Erythroblast (primary cell): ENCODE measurements at places on chromosomes 4 and X.

GRCh38 chrX:120857240-120857639 lies 18.4 kb downstream of the CT47B1 start:
- no peak for DNase-seq

DNA sequence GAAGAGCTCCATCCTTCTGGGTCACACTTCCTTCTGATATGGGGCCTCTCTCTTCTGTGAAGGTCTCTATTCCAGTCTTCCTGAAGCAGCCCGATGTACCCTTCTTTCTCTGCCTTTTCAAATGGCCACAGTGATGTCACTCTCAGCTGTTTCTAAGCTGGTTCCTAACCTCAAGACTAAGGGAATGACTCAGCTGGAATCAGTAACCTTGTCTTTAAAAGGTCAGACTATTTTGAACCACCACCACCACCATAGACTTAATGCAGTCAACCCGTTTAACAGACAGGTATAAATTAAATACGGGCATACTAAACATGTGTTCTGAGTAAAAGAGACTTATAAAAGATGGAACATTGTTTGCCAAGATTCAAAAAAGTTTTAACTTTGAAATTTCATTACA lies 121.0 kb downstream of the PPA2 start:
- DNase-seq: peak; percentile 21

DNA sequence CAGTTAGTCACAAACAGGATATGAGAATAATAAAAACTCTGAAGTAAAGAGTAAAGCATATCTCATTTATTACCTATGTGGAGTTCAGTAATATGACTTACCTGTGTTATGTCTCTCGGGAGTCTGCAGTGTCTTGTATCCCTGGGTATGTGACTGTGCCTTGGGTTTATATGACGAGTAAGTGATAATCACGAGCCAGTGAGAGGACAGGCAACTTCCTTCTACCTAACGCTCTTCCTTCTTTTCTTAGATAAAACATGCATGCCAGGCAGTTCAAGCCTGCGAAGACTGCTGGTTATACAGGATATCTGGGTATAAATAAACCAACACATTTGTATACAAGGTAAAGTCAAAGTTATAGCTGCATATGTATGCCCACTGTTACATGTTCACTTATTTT lies at the start of gene HPGDS:
Gene HPGDS, minus strand, starts transcription at position 143 of the 400 bp plus-strand sequence. CDS start 8,207 bp downstream, outside the sequence.
- DNase-seq: peak; percentile 11

- DNase-seq: no peak
These were observed 230.9 kb upstream of the FAT1 start for GRCh38 chr4:186954509-186954908.

DNA sequence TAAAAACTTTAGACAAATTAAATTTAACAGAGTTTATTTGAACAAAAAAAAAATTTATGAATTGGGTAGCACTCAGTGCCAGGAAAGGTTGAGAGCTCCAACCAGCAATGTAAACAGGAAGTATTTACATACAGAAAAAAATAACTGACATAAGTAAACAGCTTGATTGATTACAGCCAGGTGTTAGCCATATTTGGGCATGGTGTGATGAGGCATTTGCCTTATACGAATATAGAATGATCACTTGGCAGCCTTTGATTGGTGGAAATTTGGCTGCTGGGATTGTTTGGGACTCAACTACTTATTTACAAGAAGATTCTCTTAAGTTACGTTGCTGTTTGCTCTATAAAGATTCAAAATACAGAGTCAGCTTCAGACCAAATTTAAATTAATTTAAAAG lies 172.0 kb downstream of the ADAM29 start:
- no peak for DNase-seq

- no peak for DNase-seq
These were observed 239.3 kb downstream of the C4orf33 start for GRCh38 chr4:129335276-129335675.

- no peak for DNase-seq
These were observed 37.8 kb downstream of the ADD1 start for GRCh38 chr4:2881431-2881830.

DNA sequence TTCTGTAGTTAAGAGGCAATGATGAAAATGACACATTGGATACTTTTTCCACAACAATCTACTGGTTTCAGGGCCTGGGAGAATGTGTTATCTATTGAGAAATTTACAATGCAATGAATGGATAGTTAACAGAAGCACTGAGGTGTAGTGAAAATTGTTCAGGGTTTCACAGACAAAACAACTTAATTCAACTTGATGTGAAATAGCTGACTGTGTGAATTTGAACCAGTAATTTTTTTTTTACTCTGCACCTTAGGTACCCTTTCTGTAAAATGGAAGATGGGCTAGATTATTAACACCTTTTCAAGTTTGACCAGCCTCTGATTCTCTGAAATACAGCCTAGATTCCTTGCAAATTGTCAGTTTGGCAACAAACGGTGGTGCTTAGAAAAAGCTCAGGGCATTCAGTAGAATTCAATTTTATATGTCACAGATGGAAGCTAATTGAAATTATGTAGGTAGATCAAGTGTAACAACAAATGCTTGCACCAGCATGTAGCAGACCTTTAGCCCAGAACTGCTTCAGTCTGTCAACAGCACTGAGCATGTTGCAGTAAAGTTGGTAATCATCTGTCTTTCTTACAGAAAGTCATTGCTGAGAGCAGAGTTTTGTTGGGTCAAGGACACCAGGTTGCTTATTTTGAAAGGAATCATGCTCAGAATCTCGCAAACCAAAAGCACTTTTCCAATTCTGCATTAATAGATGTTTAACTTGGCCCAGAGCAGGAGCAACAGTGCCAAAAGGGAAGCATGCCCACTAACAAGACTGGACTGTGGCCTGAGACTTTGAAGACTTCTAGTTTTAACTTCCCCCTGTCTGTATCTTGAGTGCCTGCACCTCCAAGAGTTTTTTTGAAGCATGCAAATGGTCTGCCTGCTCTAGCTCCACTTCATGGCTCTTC lies 526.6 kb downstream of the PACRGL start:
- DNase-seq: no peak

DNA sequence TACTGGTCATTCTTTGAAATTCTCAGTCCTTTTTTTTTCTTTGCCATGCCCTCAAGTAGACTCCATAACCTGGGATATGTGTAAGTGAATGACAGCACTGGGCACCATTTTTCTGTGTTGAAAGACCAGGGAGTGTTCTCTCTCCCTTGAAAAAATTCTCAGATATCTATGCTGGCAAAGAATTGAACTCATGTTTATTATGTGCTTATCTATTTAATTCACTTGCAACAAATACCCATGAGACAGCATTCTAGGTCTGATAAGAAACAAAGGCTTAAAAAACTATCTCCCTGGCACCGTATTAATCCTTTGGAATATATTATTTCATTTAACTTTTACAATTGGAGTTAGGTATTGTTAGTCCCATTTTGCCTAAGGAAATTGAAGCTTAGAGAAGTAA lies 36.7 kb downstream of the LARP7 start:
- DNase-seq: peak; percentile 39

DNA sequence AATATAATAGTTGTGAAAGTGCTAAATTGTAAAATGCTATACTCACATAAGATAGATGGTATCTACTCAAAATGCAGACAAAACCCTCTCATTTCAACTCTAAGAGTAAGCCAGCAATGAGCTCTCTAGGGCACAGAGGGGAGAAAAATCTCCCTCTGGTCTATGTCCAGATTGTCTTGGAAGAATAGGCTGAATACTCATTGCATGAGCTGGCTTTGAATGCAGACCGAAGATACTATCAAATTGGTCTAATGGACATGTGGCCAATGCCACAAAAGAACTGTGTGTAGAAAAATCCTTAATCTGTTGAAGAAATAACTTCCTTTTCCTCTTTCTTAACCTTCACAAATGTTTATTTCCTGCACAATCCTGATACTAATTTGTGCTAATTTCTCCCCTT lies 3.5 kb downstream of the ZXDA start:
- DNase-seq: no peak

DNA sequence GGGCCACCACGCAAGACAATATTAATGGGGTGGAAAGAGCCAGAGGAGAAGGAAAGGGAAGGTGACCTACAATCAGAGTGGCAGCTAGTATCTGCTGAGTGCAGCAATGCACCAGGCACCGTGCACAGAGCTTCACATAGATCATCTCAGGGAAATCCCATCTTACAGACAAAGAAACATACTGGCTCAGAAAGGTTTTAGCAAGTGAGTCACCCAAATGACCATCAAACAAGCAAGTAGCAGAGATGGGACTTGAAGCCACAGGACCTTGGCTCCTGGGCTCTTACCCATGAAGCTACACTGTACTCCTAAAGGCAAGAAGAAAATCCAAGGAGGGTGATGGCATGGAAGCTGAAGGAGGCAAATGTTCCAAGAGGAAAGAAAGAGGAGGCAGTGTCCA lies 6.8 kb downstream of the ANXA5 start:
- no peak for DNase-seq

DNA sequence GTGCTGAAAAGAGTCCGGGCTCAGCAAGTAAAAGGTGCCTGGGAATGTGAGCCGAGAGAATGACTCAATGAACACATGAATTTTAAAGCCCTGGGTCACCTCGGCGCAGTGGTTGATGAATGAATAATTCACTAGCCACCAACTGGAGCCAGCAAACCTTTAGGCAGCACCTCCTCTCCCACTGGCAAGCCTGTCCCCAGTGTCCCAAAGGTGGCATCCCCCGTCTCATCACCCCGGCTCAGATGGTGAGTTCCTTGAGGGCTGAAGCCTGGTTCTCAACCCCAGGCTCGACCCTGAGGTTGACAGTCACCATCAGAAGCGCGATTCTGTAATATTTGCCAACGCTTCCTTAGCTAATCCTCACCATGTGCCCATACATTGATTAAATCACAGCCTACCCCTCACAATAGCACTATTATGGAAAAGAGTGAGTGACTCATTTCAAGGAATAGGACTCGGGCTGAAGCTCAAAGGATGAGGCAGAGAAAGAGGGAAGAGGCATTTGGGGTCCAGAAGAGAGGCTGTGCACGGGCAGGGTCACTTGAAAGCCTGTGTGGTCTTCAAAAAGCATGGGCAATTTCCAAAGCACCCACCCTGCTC lies 2.7 kb upstream of the CCNQ start:
- DNase-seq: no peak

GRCh38 chrX:40092808-40093435 lies 4.8 kb downstream of the BCOR start:
- no peak for DNase-seq

GRCh38 chr4:95742179-95742578 lies 97.7 kb upstream of the PDHA2 start:
- no peak for DNase-seq

DNA sequence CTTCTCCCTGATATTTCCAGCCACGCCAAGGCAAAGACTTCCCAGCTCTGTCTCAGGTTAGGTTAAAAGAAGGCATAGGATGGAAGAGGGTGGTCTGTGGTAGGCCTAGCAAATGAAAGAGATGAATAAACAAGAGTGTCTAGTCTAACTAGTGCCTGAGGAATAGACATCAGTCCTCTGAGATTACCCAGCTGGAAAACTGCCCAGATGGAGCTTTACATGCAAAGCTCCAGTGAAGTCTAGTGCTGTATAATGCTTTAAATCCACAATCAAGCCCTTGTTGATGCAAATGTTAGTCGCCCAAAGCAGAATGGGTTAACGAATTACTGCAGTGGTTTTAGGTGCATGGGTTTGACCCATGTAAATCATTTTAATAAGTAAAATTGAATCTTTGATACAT lies 24.8 kb upstream of the GUCY1B1 start:
- no peak for DNase-seq

- DNase-seq: no peak
These were observed 78.6 kb upstream of the RAI2 start for GRCh38 chrX:17939724-17940123.

- peak; percentile 14 for DNase-seq
These were observed 59.2 kb upstream of the TMEM164 start for GRCh38 chrX:109943740-109944092.

- DNase-seq: no peak
These were observed 5.8 kb downstream of the CFAP99 start for GRCh38 chr4:2424581-2424980.

DNA sequence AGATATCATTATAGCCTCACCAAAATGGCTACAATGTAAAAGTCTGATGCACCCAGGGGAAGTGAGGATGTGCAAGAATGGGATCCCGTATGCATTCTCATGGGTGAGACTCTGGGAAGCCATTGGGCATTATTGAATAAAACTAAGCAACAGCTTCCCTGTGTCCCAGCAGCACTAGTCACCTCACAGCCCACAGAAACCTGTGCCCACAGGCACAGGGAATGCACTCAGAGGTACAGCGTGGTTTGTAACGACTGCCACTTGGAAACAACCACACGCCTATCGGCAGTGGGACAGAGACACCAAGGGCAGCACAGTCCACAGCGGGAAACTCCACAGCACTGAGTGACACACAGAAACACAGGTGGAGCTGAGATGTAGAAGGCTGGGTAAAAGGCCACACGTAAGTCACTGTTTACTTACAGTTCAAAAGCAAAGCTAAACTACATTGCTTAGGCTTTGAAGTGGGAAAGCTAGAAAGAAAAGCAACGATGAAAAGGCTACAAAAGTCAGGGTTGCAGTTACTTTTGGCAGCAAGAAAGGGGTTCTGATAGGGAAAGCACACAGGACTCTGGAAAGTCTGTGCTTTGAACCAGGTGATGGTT lies 69.2 kb downstream of the HAUS3 start:
- no peak for DNase-seq

- no peak for DNase-seq
These were observed 106.8 kb downstream of the FSTL5 start for GRCh38 chr4:162056990-162057389.

DNA sequence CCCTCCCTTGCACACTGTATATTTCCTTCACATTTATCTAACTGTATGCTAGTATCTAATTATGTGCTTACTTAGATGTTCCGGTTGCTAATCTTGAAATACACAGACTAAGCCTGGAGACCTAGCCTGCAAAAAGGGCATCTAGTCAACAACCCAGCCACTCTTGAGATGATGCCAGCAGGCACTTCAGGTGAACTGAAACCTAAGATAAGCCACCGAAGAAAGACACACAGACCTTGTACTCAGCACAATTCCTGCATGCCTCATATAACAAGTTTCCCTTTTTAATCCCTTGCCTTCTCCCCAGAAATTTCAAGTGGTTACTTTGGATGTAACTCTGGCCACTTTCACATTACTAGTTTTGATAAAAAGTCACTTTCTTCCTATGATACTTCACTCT lies 2506.6 kb downstream of the ARAP2 start:
- DNase-seq: no peak

- DNase-seq: no peak
These were observed 66.8 kb downstream of the RAPGEF2 start for GRCh38 chr4:159169404-159170302.

DNA sequence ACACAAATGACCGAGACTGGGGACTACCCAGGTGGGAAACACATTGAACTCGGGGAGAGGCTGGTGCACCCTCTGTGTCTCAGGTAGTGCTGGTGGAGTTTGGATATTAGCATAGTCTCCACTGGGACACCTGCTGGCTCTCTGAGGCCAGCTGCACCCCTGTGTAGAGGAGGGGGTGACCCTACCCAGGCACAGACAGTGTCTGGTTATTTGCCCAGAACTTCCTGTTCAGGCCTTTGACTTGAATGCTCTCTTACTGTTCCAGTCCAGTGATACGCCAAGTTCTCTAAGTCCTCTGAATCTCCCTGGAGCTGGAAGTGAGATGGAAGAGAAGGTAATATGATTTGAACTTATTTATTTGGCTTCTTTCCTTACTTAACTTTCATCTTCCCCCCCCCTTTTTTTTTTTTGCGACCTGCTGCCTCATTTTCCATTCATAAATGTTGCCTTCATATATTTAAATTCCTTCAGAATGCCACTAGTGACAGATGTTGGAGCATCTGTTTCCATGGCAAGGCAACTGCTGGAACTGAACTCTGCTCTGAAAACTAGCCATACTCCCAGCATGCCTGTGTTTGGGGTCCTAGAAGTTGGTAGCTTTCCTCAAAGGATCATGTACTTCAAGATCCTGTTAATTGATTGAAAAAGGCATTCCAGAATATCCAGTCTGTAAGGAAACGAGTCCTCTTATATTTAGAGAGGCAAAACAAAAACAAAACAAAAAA lies 76.7 kb downstream of the AASDH start:
- no peak for DNase-seq

GRCh38 chrX:134782796-134783195 lies 124.5 kb upstream of the PLAC1 start:
- peak; percentile 46 for DNase-seq
